ENCODE measurements at places on chromosomes 12 and 14. TPM values are rescaled to one million over a fixed set of nuclear protein-coding genes. Genes with fewer than 3 reads are reported as not detected.

The GALNT6 gene
- 3.4 TPM for total RNA-seq

The P3H3 gene
- 124 TPM for total RNA-seq

The ARHGDIB gene
- 90.9 TPM for total RNA-seq

The KRT73 gene
- total RNA-seq: not detected

The SLCO1A2 gene
- under 0.01 TPM for total RNA-seq

The PEX5 gene
- total RNA-seq: 29.9 TPM

The SIX6 gene
- total RNA-seq: not detected

The EML5 gene
- under 0.01 TPM for total RNA-seq

The ZDHHC22 gene
- not detected for total RNA-seq

The BDKRB2 gene
- total RNA-seq: 11.0 TPM

The CPNE6 gene
- not detected for total RNA-seq

The LRRC9 gene
- not detected for total RNA-seq

The CCDC198 gene
- total RNA-seq: under 0.01 TPM
